ENCODE measurements at places on chromosomes 2 and 18.

GRCh38 chr2:237791977-237792727, 6.4 kb upstream of the RBM44 start:
- no peak for DNase-seq

DNA sequence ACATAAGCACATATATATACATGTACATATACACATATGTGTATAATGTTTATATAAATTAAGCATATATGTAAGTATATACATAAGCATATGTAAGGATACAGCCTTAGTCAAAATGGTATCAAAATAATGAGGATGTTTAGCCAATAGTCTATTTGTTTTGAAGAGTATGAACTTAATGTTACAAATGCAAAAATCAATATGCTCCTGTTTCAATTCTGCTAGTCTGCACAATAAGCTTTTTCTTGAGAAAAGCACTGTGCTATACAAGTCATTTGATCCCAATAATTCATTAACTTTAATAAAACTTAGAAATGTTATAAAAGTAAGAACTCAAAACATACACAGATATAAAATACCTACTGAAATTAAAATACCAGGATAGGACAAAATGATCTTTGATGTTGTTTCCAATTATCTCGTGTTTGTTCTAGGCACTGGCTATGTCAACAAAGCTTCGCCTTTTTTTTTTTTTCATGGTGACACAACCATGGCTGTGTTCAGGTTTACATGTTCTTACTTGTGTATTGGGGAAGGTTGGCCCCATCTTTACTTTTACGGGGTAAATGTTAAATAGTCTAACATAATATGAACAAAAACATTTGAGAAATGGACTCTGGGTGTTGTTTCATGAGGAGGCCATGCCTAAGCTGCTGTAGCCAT, 271.1 kb upstream of the CDH19 start:
- no peak for DNase-seq

GRCh38 chr18:58438161-58438957, 190.5 kb downstream of the ALPK2 start:
- no peak for DNase-seq

DNA sequence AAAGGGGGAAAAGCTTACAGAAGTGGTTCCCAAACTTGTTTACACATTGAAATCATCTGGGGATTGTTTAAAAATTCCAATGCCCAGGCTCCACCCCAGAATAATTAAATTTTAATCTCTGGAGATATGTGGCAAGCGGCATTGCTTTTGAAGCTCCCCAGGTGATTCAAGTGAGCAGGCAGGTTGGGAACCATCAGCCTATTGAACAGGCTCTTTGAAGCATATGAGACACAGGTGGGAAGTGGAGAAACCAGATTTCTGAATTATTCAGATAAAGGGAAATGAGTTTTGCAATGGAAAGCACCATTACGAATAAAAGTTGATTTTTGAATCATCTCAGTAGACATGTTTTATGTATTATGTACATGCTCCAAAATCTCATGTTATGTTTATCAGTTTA, 57.6 kb upstream of the NOSTRIN start:
- no peak for DNase-seq

DNA sequence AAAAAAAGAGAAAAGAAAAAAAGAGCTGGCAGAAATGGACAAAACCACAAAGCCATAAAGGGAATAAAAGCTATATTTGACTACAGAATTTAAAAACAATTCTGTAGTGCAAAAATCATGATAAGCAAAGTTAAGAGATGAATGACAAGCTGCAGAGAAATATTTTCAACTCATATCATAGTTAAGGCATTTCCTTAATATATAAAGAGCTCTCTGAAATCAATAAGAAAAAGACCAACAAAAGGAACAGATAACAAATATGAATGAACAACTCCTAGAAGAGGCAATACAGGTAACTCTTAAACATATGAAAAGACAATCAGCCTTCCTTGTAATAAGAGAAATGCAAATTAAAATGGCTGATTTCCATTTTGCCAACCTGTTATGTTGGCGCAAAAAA, 26.2 kb downstream of the OTOF start:
- DNase-seq, result no peak

DNA sequence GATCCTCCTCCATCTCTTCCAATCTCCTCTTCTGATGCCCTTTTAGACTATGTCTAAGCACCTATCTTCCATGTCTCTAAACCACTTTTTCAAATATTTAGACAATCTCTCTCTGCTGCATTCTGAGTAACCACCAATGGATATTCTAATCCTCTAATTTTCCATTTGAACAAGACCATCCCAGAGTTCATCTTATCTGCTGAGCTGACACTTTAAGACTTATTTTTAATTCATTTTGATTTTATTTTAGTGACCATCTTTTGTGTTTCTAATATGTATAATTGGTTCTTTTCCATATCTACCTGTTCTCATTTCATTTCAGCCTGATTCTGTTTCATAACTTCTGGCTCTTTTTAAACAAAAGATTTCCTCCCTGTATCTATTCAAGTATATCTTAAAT, 369.9 kb downstream of the CLIP4 start:
- no peak for DNase-seq

- no peak for DNase-seq
These were observed 7.2 kb downstream of the PSMD14 start for GRCh38 chr2:161315380-161315779.

DNA sequence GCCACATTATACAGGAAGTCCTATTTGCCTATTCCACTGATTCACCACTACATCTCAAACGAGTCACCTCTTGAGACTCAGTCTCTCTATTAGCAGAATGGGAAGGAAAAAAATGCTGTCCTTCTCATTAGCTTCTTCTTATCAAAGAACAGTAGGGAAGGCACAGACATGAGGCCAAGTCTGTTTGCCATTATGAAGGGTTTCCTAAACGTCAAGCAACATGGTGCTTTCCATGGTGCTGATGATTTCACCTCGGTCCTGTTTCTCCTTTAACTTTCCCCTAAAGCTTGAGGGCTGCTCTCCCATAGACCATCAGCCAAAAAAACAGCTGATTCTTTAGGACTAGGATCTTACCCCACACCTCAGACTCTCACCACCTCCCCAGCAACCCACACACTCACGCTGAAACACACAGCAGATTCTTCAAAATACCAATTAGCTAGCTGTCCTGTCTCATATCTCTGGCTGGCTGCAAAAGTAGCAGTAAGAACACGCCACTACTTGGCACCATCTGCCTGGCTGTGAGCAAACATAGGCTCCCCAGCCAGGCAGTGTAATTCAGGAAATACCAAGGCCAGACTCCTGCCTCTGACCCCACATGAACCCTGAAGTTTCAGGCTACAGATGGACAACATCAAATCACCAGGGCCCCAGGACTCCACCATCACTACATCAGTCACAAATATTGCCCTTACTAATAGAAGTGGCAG, 30.5 kb downstream of the GALNT14 start:
- no peak for DNase-seq

DNA sequence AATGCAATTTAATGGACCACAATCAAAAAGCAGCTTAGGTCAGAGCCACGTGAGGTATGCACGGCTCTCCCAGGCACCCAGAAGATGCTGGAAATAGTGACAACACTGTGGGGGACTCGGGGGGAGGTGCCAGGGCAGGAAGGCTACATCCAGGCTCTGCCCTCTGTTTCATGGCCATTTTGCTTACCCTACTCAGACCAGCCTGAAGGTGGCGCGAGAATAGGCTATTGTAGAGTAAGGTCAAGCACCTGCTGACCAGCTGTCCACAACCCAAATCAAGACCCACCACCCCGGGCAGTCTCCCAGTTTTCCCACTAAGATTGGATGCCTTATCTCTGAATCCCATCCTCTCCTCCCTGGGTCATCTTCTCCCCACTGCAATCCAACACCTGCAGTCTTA, 115.7 kb downstream of the VIT start:
- DNase-seq, result no peak

GRCh38 chr18:34120294-34120693, 104.4 kb downstream of the NOL4 start:
- no peak for DNase-seq

- no peak for DNase-seq
These were observed 822.9 kb downstream of the RNF144A start for GRCh38 chr2:7740114-7740513.

DNA sequence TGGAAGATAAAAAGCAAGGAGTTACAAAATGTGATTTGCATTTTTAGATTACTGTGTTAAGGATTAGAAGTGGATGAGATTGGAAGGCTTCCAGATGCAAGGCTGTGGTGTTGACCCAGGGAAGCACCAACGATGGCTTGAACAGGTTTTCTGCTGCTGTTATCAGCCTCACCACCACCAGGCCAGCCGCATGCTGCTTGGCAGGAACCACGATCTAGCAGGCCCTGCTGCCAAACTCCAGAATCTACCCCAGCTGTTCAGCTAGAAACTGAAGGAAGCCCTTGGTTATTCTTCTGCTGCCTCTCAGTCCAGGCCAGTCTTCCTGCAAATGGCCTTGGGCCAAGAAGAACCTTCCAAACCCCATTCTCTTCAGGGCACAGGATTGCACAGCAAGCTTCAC, 133.9 kb downstream of the MTCL1 start:
- DNase-seq, result no peak

DNA sequence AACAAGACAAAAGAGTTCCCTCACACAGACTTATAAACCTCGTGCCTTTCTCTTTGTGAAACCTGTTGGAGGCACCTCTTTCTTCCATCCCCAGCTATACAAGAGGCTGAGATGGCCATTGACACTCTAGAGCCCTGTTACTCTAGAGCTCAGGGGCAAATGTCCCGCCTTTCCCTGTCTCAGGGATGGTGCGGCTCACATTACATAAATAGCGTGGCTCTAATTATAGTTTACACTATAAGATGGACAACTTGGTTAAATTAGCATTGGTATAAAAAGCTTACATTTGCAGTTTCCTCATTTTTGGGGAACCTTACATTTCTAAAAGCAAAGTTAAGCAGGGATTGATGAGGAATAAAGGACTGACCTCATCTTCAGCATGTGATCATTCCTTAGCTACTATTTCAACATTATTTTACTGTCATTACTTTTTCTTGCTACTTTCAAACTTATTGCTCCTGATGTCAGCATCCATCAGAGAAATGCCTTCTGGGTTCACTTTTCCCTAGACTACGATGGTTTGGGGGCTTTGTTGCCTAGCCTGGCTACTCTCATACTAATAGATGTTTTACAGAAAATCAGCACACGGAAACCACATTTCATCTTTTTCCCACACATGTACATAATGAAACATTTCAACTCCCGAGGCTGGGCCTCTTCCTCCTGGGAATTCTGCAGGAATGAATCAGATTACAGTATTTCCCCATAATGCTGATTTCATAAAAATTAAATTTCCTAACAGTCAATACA, 40.4 kb downstream of the FTCDNL1 start:
- no peak for DNase-seq

DNA sequence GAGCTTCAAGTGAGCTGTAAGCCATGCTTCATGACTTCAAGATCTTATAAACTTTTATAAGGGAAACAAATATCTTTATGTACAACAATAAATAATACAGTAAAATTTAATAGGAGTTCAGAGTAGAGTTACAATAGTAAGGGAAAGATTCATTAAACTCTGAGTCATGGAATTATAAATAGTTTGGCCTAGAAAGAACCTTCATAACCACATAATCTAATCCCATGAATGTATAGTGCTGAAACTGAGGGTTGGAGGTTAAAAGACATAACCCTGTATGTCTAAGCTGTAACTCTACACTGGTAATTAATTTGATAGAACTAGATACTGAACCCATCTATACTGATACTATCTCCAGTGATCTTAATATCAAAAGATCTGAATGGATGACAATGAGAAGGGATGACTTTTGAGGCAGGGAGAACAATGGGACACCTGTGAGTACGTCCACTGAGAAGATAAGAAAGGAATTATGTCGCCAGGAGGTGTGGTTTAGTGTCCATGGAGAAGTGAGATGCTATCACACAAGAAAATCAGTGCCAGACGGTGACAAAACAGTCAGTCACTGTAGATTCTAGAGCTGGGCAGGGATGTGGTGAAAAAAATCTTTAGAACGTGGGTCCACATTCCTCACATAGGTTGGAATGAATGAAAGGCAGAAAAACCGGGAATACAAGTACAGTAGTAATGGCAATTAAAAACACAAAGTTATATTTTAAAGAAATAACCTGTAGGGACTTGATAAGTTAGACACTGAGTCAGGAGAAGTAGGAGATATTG, 1.1 kb downstream of the IL1F10 start:
- no peak for DNase-seq

DNA sequence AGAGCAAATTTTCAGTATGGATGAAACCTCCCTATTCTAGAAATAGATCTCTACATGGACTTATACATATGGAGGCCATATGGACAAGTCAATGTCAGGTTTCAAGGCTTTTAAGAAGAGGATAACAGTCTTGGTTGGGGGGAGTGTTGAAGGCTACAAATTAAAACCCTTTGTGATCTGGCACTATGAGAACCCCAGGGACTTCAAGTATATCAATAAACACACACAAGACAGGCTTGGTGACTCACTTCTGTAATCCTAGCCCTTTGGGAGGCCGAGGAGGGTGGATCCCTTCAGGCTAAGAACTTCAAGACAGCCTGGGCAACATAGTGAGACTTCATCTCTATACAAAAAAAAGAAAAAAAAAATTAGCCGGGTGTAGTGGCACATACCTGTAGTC, 127.2 kb upstream of the SP5 start:
- no peak for DNase-seq

DNA sequence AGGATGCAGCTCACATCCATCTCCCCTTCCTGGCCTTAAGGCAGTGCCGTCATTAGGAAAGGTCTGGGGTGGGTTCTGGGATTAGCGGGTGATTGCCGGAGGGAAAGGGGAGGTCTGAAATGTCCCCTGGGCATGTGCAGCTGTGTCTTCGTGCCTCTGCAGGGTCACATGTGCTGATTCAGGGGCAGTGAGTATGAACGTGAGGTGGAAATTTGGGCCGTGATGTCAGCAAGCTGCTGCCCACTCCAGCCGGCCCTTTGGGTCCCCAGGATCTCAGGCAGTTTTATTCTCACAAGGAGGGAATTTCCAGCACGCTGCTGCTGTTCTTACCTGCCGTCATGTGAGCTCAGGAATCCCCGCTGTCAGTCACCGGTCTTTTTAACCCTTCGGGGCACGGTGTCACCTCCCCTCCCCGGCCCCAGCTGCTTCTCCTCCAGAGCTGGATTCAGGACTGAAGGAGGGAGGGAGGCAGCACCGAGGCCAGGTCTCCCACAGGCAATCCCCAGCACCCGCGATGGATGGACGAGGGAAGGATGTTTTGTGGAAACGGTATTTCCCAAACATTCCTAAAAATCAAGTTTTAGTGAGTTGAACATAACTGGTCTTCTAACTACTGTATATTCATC, 23.5 kb downstream of the GPR35 start:
- DNase-seq, result no peak

GRCh38 chr18:7979714-7980113, 412.6 kb downstream of the PTPRM start:
- DNase-seq, result no peak

DNA sequence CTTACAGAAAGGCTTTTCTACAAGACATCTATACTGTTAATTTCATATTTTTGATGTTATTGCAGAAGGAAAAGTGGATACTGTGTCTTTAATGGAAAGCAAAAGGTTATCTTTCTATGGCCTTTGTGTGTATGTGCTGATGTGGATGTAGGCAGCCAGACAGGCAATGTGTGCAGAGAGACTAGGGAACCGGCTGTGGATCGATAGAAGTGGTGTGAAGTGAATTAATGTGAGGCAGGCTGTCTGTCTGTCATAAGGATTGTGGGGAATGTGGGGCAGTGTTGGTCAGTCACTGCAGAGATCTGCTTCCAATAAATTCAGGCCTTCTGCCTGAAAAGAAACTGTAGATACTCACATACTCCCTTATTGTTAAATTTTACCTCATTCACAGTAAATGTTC, 156.7 kb downstream of the WDR7 start:
- no peak for DNase-seq

- no peak for DNase-seq
These were observed 181.5 kb upstream of the ITGA4 start for GRCh38 chr2:181275643-181276070.

Measured in effector CD8-positive, alpha-beta T cell (primary cell).